Fibroblast of skin of scalp (primary cell): ENCODE measurements at places on chromosomes 16 and 17.
A peak's percentile ranks its signal among the peaks of the same experiment; 100 is the strongest.

DNA sequence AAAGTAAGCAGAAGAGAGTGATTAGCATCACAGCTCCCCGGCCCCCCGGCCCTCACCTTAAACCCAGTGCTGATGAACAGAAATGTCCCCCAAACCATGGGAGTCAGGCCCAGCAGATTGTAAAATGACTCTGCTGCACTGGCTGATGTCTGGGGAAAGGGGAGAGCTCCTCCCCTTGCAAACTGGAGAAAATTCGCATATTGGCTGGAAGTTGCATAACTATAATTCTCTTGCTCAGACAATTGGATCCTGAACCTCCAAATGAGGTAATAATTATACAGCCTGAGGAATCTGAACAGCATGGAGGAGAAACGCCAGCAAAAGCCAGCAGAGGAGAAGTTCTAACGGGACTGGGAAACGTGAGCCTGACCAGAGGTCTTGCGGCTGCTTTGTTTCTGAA is 109.7 kb downstream of the C16orf95 start:
- DNase-seq: peak; percentile 90

GRCh38 chr17:79669861-79670260 is 59.0 kb upstream of the RBFOX3 start:
- DNase-seq: no peak

- DNase-seq: peak; percentile 64
These were observed 38.2 kb downstream of the PSME3IP1 start for GRCh38 chr16:57147381-57148221.

DNA sequence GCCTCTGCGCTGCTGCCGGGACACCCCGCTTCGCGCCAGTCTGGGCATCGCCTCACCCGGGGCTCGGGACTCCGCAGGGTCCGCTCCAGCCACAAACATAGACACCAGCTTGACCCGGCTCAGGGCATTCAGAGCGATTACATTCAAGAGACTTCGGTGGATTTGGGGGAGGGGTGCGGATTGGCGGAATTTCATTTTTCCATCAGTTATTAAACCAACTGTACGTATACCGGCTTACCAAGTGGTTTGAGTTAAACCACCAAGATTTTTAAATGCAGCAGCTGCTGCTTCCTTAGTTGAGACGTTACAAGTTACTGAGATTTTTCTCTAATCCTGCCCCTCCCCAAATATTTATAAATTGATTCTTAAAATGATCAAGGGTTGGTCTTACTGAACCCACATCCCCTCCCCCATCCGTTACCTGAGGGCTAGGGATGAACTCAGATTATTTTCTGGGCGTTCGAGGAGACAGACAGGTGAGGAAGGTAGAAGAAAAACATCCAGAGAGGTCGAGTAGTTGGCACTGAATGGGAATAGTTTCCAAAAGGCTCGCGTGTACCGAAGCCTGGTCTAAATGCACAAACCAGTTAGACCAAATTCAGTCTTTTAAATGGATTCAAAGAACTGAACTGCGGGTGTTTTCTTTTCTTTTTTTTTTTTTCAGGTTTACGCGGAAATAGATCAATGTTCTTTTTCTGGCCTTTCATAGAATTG is 1.5 kb downstream of the CRHR1 start:
- DNase-seq: no peak

GRCh38 chr17:14202388-14203166 is 34.1 kb downstream of the CDRT15 start:
- no peak for DNase-seq

DNA sequence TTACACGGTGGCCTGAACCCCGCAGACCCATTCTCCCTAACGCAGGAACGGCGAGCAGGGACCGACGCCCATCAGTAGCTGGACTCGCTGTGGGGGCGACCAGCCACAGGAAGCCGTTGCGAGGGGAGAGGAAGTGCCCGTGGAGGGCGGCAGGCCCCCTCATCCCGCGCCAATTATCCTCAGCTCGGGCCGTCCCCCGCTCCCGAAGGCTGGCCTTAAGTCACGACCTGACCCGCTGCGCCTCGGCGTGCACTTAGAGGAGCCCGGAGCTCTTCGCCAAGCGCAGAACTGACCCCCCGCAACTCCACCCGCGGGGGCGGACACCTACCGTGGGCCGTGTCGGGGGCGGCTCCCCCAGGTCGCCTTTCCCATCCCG is 401 bp downstream of the ARL16 start:
- DNase-seq: no peak

DNA sequence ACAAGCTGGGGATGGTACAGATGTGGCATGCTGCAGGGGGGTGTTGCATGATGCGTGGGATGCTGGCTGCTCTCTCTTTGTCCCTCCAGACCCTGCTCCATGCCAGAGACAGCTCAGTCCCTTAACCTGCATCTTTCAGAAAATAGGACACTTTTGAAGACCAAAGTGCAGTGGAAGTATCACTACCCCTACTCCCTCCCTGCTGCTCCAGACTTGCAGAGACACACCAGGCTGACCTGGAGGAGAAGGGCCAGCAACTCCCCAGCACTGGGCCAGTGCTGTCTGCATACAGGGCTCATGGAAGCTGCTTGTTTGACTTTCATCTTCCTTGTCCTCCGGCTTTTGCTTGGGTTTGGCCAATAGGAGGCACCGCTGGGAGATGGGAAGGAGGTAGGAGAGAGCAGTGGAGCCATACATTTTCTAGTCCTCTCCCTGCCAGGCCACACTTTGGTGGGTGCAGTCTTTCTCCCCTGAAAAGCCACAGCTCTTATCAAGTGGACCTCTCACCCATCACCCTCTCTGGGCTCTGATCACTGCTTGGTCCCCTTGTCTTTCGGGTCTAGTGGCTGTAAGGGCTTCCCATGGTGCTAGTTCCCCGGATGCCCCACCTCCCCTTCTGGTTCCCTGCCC is 46.1 kb upstream of the NKD1 start:
- no peak for DNase-seq

DNA sequence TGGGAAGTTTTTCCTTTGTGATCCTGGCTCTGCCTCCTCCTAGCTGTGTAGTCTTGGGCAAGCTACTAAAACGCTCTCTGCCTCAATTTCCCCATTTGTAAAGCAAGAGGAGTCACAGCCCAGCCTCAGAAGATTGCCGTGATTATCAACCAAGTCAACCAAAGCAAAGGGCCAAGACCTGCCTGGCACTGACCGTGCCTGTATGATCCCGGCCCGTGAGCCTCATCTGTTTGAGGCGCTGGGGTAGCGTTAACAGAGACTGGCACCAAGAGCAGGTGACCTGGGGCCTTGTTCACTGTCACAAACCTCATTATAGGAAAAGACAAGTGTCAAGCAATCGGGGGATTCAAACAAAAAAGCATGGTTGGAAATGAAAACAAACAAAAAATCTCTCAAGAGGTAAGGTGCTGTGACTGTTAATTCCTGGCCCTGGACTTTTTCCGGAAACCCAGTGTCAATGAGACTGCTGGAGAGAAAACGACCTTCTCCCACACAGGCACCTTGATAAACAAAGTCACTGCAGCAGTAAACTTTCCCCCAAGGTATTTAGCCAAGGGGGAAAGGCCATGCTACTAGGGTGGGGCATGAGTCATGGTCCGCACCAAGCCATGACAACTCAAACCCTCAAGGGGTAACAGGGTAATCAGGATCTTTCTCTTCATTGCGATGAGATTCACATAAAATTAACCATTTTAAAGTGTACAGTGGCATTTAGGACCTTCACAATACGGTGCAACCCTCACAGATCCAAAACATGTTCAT is 5.4 kb downstream of the MEAK7 start:
- DNase-seq: no peak

GRCh38 chr17:4900231-4901107 is 1.1 kb downstream of the C17orf107 start:
- DNase-seq: peak; percentile 24

- no peak for DNase-seq
These were observed at the start of gene RAMP2 for GRCh38 chr17:42760652-42761581. Gene RAMP2 (plus strand): TSS chr17:42761227. CDS start chr17:42761262, 35 bp downstream.

- DNase-seq: no peak
These were observed 94.0 kb upstream of the SALL1 start for GRCh38 chr16:51244887-51245657.

GRCh38 chr17:71089431-71089830 is 920.1 kb downstream of the KCNJ2 start:
- no peak for DNase-seq

DNA sequence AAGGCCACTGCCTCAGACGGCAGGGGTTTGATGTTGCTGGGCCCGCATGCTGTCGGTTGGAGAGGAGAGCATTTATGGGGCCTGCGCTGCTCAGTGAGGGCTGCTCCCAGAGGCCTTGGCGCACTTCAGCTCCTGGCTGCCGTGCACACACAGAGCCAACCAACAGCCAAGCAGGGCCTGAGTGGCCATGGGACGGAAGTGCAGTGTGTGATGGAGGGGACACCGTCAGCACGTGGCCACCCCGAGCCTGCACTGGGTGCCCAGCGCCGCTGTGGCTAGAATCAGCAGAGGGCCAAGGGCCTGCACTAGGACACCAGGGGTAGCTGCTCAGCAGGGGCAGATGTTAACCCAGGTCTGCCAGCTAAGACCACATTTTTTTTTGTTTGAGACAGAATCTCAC is 21.8 kb downstream of the KLHL36 start:
- no peak for DNase-seq

- DNase-seq: no peak
These were observed 5.3 kb downstream of the CTNS start for GRCh38 chr17:3641717-3642486.

GRCh38 chr17:82518826-82519810 is at the start of gene FOXK2:
Gene FOXK2 (plus strand): TSS chr17:82519732. CDS start chr17:82519889, 157 bp downstream.
- peak; percentile 97 for DNase-seq

- no peak for DNase-seq
These were observed 219.9 kb downstream of the C16orf78 start for GRCh38 chr16:49593424-49594040.

DNA sequence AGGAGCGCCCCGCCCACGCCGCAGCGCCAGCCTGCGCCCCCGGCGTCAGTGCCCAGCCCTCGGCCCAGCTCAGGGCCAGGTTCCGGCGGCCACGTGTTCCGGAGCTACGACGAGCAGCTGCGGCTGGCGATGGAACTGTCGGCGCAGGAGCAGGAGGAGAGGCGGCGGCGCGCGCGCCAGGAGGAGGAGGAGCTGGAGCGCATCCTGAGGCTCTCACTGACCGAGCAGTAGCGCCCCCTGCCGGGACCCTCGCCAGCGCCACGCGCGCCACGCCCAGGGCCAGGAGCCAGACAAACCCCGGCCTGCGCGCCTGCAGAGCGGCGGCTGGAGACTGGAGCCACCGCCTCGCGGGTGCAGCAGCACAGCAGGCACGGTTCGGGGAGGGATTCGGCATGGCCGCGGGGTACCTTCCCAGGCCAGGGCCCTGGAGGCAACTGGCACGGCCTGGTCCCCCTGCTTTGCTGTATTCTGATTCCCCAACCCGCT is 9.3 kb downstream of the CORO6 start:
- DNase-seq: peak; percentile 89

GRCh38 chr17:13413001-13413400 is 188.7 kb downstream of the HS3ST3A1 start:
- peak; percentile 37 for DNase-seq

DNA sequence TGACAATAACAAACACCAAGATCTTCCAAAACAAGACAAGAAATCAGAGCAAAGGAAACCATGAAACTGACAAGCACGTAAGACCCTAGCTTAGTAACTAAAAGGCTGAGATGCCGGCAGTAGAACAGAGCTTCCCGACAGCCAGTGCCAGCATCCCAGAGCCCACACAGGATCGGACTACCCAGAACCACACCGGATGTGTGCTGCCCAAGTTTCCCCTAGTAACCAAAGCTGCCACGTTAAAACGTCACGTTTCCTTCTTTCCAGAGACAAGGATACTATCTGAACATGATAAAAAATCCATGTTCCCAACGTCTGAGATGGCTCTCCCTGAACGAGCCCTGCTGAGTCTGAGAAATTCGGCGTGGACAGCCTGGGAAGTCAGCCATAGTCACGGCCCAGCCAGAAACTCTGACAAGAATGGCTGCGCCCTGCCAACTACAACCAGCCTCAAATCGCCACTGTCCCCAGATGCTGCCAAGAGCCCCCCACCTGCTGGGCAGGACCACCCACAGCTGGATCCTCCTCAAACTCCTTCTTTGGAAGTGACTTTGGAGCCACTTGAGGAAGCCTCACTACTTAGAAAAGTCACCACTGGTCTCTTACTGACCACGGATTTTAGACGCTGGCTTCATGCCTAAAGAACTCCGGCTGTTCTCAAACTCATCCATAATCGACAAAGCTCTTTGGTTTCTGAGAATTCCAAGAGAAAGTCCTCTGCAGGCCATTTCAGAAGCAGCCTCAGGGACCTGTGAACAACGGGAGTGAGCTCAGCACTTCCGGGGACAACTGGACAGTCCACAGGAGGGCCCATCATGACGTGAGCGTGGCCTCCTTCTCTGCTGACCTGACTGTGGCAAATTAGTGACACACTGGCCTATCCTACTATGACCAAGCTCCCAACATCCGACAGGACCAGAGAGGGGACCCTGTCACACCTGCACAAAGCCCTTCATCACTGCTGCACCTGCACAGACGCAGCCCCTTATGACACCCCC is 16.7 kb downstream of the CCDC57 start:
- no peak for DNase-seq

DNA sequence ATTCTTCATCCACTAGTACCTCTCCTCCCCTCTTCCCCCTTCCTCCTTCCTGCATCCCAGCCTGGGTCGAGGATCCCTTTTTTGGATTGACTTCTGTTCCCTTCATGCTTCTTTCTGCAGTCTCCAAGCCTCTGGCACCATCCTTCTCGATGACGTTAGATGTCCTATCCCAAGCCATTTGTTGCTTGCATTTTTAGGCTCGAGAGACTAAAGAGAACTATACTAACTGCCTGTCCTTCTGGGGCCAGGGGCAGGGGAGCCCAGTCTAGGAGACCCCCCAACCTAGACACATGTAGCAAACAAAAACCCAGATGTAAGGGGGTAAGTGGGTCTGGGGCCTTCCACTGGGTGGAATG is 23.9 kb downstream of the UNK start:
- no peak for DNase-seq
